ENCODE measurements at places on chromosomes 5 and 9.

GRCh38 chr5:5369051-5369605 lies 53.3 kb upstream of the ICE1 start:
- DNase-seq: no peak

DNA sequence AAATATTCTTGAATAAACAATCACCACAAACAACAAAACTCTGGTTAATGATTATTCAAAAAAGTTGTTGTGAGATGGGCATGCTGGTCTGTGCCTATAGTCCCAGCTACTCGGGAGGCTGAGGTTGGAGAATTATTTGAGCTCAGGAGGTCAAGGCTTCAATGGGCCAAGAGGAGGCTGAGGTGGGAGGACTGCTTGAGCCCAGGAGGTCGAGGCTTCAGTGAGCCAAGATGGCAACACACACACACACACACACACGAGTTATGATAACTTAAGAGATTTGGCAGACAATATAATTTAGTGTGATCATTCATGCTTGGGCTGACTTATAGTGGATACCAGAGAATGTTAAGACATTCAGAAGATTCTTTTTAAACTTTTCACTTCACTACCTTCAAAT lies 14.9 kb downstream of the LYSMD3 start:
- no peak for DNase-seq

GRCh38 chr9:127098916-127099553 lies 23.4 kb downstream of the ANGPTL2 start:
- DNase-seq: no peak

- DNase-seq: no peak
Measured at GRCh38 chr9:36759141-36759540, 186.4 kb downstream of the MELK start.

DNA sequence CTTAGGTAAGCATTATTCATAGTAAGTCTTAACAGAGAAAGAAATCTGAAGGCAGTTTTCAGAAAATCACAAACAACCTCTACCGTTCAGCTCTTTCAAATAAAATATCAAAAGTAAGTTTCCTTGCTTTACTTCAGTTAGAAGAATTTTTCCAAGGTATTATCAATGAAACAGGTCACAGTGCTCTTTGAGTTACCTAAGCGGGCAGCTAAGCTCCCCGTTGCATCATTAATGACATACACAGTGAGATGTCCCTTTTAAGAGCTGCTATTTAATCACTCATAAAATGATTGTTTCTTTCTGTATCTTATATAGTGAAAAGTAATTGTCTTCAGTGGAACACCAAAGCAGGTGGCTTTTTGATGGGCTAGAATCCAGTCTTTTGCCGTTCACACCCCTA lies 86.2 kb upstream of the PIK3R1 start:
- no peak for DNase-seq

DNA sequence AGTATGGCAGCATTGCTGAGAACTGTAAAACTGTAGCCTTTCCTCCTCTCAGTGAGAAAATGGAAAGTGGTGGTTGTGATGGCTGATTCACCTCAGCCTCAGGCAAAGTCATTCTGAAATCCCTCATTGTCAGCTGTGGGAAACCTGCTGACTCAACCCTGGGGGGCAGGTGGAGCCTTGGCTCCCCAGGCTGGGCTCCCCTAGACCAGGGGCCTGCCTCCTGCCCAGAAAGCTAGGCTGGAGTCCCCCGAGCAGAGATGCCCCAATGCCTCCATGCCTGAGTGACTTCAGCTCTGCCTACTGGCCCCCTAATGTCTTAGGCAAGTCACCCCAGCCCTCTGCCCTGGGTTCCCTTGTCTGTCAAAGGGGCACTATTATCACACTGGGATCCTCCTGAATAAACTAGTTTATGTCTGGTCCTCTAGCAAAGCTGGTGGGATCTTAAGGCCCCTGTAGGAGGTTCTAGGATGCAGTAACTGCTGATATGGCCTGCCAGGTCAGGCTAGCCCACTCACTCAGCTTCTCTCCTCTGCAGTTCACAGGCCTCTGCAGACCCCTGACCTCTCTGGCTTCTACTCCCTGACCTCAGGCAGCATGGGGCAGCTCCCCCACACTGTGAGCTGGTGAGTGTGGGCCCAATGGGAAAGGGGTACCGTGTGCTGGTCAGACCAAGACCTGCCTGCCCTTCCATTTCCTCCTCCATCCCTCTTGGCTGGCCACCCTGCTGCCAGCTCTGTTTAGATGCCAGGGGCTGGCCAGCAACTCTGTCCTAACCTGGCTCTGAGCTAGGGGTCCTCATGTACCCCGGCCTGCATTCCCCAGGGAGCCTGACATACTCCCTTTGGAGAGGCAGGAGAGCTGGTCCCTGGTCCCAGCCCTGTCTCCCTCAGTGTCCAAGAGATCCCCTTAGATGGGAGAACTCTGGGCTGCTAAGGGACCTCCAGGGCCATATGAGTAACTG lies 24.2 kb downstream of the TCF7 start:
- no peak for DNase-seq

DNA sequence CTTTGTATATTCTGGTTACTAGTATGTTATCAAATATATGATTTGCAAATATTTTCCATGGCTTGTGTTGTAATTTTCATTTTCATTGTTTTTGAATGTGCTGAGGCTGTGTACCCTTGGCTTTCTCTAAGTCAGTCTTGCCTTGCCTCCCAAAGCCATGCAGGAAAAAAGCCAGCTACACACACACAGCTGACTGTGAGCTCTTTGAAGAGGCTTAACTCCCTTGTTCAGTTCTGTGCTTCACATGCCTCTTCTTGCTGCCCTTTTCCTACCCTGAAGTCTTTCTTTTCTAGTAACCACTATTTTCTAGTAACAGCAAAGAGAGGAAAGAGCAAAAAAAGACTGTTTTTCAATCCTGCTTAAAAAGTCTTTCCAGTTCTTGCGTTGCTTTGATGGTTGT lies 53.9 kb downstream of the KCNN2 start:
- no peak for DNase-seq

- DNase-seq: no peak
Measured at GRCh38 chr9:76898786-76899185, 7.1 kb downstream of the PRUNE2 start.

DNA sequence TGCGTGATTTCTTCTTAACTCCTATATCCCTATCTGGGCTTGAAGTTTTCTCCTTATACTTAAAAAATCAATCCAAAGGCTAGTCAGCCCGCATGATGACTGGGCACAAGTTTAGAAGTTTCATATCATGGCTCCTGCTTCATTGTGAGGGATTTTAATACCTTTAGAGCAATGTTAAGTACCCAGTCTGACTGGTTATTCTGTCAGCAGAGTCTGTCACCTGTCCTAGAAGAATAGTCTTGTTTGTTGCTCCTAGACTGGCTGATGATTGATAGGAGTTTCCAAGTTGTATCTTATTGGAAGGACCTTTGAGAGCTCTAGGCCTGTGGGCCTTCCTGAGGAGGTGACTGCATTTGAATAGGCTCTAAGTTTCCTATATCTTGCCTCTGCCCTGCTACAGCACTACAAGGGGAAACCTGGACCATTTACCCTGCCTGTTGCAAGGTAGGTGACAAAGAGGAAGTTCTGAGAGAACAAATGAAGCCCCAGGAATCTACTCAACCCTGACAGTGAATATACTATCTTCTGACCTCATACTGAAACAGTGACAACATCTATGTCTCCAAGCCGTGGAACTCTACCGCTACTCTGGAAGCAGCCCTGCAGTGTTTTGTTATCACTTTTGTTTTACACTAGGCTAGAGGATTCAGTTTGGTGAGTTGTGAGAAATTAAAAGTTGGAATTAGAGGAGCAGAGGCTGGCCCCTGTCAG lies 66.5 kb downstream of the F2RL2 start:
- no peak for DNase-seq

GRCh38 chr9:114830546-114830945 lies 24.7 kb upstream of the TNFSF15 start:
- DNase-seq: no peak

- no peak for DNase-seq
Measured at GRCh38 chr9:94639999-94640376, 670 bp upstream of the FBP1 start.

DNA sequence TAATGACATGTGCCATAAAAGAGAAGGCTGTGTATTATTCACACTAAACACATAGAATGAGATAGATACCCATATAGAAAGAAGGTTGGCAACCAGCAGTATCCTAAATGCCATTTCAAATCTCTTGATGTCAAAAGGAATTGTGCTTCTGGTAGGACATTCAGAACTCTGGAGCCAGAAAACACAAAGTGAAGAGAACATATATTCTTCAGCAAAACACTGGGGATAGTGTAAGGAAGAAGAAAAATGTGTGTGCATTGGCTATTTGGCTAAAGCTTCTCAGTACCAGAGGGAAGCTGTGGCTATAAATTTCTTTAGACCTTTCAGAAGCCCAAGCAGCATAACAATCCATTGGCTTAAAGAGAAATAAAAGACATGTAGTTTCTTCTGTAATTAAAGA lies 551.6 kb upstream of the C9orf72 start:
- no peak for DNase-seq

GRCh38 chr5:96316017-96316416 lies 117.0 kb downstream of the PCSK1 start:
- DNase-seq: no peak

DNA sequence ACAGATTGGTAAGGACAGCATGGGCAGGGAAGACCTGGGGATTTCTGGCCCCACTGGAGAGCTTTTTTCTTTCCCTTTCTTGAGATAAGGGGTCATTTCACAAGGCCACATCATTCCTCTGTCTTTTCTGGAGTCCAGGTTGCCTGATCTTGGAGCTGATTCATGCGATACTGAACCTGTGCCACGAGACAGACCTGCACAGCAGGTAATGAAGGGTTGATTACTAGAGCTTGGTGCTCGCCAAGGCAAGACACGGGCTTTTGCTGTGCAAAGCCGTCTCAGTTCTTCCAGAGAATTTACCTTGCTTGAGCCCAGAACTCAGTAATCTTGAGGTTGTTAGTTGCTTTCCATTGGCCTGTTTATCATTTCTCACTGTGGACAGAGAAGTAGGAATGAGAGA lies 39.2 kb downstream of the NUP188 start:
- no peak for DNase-seq

- no peak for DNase-seq
Measured at GRCh38 chr5:8012131-8012977, 143.4 kb downstream of the MTRR start.

- DNase-seq: no peak
Measured at GRCh38 chr5:10199692-10200091, 50.0 kb downstream of the ATPSCKMT start.

- DNase-seq: no peak
Measured at GRCh38 chr9:113456235-113456634, 7.3 kb upstream of the RGS3 start.

GRCh38 chr9:84667571-84668195 lies 1.8 kb upstream of the NTRK2 start:
- DNase-seq: no peak

- no peak for DNase-seq
Measured at GRCh38 chr5:107389130-107389774, 281.5 kb downstream of the EFNA5 start.

DNA sequence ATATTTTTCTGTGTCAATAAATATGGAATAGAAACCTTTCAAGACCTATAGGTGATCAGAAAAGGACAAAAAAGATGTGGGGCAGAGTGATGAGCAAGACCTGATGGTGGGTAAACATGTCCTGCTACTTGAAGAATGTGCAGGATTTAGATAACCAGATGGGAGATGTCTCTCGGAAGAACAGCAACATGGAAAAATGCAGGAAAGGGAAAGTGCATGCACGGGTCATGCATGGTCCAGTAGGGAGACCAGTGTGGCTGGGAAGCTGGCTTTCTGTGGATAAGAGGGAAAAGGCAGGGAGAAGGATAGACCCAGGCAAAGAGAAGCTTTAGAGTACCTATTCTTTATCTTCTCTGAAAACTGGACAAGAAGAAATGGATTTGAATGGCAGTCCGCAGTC lies 7.1 kb upstream of the CAST start:
- no peak for DNase-seq

GRCh38 chr9:136059321-136059791 lies 35.7 kb downstream of the NACC2 start:
- DNase-seq: no peak

- no peak for DNase-seq
Measured at GRCh38 chr5:78361631-78361993, 1.2 kb downstream of the SCAMP1 start.

GRCh38 chr5:172373680-172374079 lies 80.6 kb downstream of the SH3PXD2B start:
- DNase-seq: no peak

- no peak for DNase-seq
Measured at GRCh38 chr5:6845856-6846255, 132.6 kb downstream of the TENT4A start.
